ENCODE measurements at places on chromosomes 2 and 18.

GRCh38 chr2:142865924-142866323 lies 11.5 kb upstream of the KYNU start:
- no peak for DNase-seq

DNA sequence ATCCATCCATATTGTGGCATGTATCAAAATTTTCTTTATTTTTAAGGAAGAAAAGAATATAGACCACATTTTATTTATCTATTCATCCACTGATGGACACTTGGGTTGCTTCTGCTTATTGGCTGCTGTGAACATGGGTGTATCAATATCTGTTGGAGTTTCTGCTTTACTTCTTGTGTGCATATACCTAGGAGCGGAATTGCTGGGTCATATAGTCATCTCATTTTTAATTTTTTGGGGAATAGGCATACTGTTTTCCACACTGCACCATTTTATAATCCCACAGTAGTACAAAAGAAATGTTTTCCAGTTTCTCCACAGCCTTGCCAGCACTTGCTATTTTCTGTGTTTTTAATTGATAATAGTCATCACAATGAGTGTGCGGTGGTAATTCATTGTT lies 197.2 kb downstream of the ACKR3 start:
- no peak for DNase-seq

DNA sequence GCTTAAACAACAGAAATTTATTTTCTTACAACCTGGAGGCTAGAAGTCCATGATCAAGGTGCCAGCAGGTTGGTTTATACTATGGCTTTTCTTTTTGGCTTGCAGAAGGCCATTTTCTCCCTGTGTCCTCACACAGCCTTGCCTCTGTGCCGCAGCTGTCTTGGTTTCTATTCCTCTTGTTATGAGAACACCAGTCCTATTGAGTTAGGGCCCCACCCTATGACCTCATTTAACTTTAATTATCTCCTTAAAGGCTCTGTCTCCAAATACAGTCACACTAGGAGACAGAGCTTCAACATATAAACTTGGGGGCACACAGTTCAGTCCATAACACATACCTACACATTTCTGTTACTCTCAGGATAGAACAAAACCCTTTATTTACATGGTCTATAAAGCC lies 17.3 kb upstream of the RHOB start:
- no peak for DNase-seq

DNA sequence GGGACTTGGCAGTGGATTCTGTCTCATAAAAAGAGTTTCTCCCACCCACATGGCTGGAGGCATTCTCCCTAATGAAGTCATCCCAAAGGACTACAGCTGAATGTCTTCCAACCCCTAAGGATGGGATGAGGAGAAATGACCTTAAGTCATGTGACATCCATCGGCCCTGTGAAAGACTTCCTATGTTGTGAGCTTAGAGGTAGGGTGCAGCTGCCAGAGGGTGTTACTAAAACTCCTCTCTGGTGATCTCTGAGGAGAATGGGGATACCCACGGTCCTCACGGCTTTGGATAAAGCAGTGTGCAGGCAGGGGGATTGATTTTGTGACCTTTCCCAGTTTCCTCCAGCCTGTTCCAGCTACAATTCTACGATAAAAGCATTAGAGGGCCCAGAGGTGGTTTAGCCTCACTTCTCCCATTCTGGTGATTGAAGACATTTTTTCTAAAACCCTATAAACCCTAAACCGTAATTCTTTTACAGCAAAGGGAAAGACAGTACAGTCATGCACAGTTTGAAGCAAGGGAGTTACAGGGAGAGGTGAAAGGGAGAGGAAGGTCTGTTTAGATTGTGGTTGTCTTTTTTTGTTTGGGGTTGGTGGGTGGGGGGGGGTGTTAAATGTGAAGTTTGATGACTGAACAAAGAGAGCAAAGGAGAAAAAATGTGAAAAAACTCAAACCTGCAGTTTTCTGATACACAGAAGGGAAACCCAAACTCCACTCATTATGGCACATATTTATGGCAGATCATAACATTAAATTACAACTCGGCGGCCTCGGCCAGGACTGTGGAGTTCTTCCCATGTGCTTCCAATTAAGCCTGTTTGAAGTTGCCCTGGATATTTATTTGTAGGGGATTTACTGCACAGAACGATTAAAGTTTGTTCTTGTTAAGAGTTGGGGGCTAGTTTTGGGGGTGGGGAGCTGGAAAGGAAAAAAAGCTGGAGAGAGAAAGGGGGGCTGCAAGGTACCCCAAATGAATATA lies 26.6 kb upstream of the SLC14A2 start:
- DNase-seq = no peak

GRCh38 chr18:75858754-75859153 lies 431.3 kb upstream of the SMIM21 start:
- DNase-seq = no peak

- no peak for DNase-seq
Observed at GRCh38 chr2:74831693-74832530, 2.0 kb upstream of the HK2 start.

DNA sequence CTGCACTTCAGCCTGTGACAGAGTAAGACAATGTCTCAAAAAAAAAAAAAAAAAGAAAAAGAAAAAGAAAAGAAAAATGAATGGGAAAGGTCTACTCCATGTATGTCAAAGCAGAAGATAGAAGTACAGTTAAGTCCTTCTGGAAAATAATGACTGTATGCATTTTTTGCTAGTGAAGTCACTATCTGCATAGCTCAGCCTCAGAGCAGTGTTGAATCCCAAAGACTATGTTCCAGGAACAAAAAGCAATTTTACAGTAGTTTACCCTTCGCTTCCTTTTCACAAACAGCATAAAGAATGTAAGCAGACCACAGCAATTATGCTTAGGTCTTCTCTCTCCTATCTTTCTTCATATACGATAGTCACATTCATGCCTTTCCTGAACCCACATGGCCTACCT lies 497.4 kb downstream of the CMPK2 start:
- no peak for DNase-seq

DNA sequence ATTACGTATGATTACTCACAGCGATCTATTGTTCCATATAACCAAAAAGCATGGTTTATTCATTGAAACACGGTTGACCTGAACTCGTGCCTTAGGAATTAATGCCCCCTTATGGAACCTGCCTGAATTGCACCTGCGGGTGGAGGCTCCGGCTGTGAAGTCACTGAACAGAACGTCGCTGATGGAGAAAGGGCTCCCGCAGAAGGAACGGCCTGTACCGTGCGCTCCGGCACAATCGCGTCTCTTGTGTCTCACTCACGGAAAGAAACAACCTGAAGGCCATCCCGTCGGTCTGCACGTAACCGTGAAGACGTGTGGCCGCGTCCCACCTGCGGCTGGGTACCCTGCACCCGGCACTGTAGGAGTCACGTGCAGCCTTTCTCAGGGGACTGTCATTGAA lies 133.1 kb downstream of the NFATC1 start:
- peak; percentile 86 for DNase-seq

- DNase-seq = no peak
Observed at GRCh38 chr2:233422050-233422639, 67.9 kb downstream of the DGKD start.

- DNase-seq = no peak
Observed at GRCh38 chr18:63131959-63132818, 187.4 kb downstream of the BCL2 start.

All from NCI-H1092 treated with DMSO at 0.1 percent for 48 hours (cell line).